A549 treated with CpdA at 1 μM for 4 hours (cell line): ENCODE measurements at places on chromosomes 1 and 21. TPM values are rescaled to one million over a fixed set of nuclear protein-coding genes. Genes with fewer than 3 reads are reported as not detected.

Gene DIO1
- not detected in 5 replicates for total RNA-seq

Gene BRDT
- not detected in 5 replicates for total RNA-seq

Gene MATN1
- 0.05 to 0.25 TPM (median 0.07 TPM) in 4 of 5 replicates, not detected in the other for total RNA-seq

Gene CRNN
- not detected in 5 replicates for total RNA-seq

Gene TRAF3IP3
- not detected in 5 replicates for total RNA-seq

Gene MTF1
- 4.0 to 4.8 TPM (median 4.6 TPM) in 5 replicates for total RNA-seq

Gene LCE2A
- not detected in 5 replicates for total RNA-seq

Gene CHI3L1
- not detected in 5 replicates for total RNA-seq

Gene ST6GALNAC3
- 0.24 to 0.80 TPM (median 0.54 TPM) in 5 replicates for total RNA-seq

Gene TNNT2
- total RNA-seq: 0.06 to 0.30 TPM in 2 of 5 replicates, not detected in the others

Gene ARHGAP30
- 0.05 to 0.19 TPM (median 0.11 TPM) in 4 of 5 replicates, not detected in the other for total RNA-seq

Gene ARMH1
- 0.48 to 1.1 TPM (median 0.66 TPM) in 5 replicates for total RNA-seq

Gene PSMB4
- total RNA-seq: 338 to 445 TPM (median 430 TPM) in 5 replicates

Gene TMEM35B
- total RNA-seq: 14.5 to 19.9 TPM (median 16.7 TPM) in 5 replicates

Gene RGS13
- total RNA-seq: not detected in 5 replicates

Gene TCP10L
- 0.45 to 0.91 TPM (median 0.59 TPM) in 5 replicates for total RNA-seq

Gene YARS1
- total RNA-seq: 67.1 to 102 TPM (median 75.5 TPM) in 5 replicates

Gene SH2D1B
- total RNA-seq: 0.10 to 0.30 TPM (median 0.15 TPM) in 5 replicates

Gene NAV1
- total RNA-seq: 5.8 to 13.2 TPM (median 10.7 TPM) in 5 replicates

Gene LINGO4
- total RNA-seq: not detected in 5 replicates

Gene KRTAP22-2
- total RNA-seq: not detected in 5 replicates

Gene IL10
- total RNA-seq: not detected in 5 replicates

Gene AMIGO1
- total RNA-seq: 0.84 to 1.3 TPM (median 1.2 TPM) in 5 replicates

Gene BGLAP
- 0.27 to 1.2 TPM (median 0.44 TPM) in 4 of 5 replicates, not detected in the other for total RNA-seq

Gene HLX
- total RNA-seq: 4.2 to 5.9 TPM (median 5.1 TPM) in 5 replicates

Gene PHTF1
- 16.1 to 20.5 TPM (median 16.8 TPM) in 5 replicates for total RNA-seq

Gene ACKR1
- not detected in 5 replicates for total RNA-seq

Gene CHML
- total RNA-seq: 7.4 to 10.2 TPM (median 8.7 TPM) in 5 replicates
